Hematopoietic multipotent progenitor cell treated with erythropoietin and hydrocortisone succinate and interleukin-3 and kit ligand, for 17 days (in vitro differentiated cells): ENCODE measurements at places on chromosomes 3 and 15.

- no peak for DNase-seq
These were observed 202.1 kb downstream of the NLGN1 start for GRCh38 chr3:173599673-173600072.

DNA sequence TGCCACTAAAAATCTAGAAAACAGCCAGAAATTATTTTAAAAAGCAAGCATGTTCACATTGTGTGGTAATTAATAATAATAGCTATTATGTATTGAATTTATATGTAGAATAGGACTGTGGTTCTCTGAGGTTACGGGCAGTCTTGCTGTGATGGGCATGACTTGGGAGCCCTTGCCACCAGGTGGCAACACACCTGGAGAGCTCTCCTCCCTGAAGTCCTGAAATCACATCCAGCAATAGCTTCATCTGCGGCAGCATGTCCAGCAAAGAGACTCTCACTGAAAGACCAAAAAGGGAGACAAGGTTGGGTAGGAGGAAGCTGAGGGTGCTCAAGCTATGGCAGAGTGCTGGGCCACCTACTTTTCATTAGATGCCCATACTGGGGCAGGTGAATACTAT is 206.8 kb upstream of the IL12A start:
- DNase-seq, result no peak

GRCh38 chr15:42111924-42112323 is 17.6 kb upstream of the PLA2G4D start:
- DNase-seq, result no peak

GRCh38 chr3:179083977-179084376 is 12.4 kb upstream of the ZMAT3 start:
- DNase-seq, result no peak

DNA sequence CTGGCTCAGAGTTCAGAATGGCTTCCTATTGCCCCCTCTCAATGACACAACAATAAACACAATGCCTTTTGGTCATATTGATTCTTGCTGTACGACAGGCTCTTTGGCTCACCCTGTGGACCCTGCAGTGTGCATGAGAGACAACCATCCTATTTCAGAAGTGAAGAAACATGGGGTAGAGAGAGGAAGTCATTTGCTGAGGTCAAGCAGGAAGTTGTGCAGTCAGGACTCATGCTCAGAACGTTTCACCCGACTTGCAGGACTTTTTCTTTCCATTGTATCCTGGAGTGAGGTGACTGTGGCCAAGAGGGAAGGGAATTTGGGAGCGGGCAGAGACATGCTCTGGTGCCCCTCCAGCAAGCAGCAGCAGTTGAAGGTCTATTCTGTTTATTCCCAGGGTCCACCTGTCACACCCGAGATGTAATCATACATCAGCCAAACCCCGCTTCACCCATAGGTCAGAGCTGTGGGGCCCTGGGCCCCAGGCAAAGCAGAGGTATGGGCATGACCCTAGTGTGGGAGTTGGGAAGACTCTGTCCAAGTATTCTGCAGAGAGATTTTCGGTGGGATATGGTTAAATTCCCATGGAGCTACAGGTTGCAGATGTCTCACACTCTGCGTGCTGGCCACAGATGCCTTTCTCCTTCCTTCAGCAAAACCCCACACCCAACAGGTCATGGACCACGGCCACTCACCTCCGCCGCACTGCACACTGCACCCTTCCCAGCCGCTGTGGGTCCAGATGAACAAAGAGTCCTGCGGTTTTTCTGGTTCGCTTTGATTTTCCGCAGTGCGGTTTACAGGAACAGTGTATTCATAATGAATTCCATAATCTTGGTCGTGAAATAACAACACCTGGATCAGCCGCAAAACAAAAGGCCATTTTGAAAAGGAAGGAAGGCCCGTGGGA is 290.6 kb downstream of the ADAMTS17 start:
- no peak for DNase-seq

GRCh38 chr15:52217186-52217585 is 26.0 kb upstream of the GNB5 start:
- no peak for DNase-seq

- DNase-seq, result no peak
These were observed 10.5 kb upstream of the CRABP1 start for GRCh38 chr15:78329625-78330024.

DNA sequence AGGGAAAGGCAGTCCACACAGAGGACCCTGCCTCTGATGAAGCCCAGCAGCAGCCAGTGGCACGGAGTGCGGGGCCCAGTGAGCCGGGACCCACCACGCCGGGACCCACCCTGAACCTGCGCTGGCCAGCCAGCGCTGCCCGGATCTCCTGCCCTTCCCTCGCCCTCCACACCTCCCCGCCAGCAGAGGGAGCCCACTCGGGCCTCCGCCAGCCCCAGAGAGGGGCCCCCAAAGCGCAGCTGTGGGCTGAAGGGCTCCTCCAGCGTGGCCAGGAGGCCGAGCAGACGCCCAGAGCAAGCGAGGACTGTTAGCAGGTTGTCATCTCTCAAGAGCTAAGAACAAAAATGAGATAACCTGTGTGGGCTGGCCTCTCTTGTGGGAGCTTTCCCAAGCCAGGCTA is 81.3 kb upstream of the ATP10A start:
- DNase-seq, result no peak

- no peak for DNase-seq
These were observed 85.3 kb downstream of the MEIS2 start for GRCh38 chr15:37015035-37015434.

- DNase-seq, result no peak
These were observed 279.4 kb upstream of the TLE3 start for GRCh38 chr15:70376929-70377691.

- no peak for DNase-seq
These were observed 1.6 kb downstream of the CALML4 start for GRCh38 chr15:68203486-68203885.

DNA sequence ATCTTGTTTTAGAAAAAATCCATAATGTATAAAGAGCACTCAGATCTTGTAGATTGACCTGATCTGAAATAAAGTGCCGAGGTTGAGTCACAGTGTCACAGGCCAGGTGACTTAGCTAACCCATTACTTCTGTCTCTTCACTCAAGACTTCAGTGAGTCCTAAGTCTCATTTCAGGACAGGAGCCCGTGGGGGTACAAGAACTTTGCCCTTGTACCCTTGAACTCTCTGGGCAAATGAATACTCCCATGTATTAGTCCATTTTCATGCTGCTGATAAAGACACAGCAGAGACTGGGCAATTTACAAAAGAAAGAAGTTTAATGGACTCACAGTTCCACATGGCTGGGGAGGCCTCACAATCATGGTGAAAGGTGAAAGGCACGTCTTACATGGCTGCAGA is 160.2 kb downstream of the ZPLD1 start:
- no peak for DNase-seq

GRCh38 chr3:39105687-39106063 is 1.8 kb downstream of the GORASP1 start:
- no peak for DNase-seq

DNA sequence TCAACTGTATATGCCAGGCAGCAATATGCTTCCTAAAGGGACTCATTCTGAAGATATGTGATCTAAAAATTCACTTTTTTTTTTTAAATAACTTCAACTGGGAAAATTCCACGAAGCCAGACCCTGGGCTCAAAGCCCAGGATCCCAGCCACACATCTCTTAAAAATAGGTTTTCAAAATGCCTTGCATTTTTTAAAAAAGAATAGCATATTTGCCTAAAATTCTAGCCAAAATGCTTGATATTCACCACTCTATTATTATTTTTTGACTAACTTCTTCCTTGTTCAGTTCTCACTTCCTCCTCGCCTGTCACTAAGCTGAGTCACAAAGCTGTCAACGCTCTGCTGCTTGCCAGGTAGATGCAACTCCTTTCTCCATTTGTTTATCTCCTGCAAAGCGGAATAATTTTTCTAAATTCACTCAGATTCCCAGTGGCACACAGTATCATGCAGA is 28.0 kb upstream of the VGLL4 start:
- no peak for DNase-seq

DNA sequence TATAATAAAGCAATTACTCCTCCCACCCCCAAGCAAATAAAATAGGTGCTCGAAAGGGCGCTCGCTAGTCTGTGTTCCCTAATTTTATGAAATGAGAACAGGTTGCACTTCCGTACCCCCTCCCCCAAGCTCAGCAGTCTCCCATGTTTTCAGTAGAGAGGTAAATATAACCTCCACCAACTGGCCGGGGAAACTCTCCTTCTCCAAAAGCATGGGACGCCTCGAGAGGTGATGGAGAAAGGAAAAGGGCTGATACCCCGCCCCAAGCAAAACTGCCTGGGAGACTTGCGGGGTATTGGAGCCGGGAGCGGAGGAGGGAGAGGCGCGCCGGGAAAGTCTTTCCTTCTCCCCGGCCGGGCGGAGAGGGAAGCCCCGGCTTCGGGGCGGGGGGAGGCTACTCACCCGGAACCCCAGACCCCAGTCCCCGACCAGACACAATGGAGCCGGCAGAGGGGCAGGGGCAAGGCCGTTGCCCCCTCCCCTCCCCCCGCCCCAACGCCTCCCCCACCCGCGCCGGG is 605 bp downstream of the DCUN1D1 start:
- DNase-seq, result peak; percentile 70

DNA sequence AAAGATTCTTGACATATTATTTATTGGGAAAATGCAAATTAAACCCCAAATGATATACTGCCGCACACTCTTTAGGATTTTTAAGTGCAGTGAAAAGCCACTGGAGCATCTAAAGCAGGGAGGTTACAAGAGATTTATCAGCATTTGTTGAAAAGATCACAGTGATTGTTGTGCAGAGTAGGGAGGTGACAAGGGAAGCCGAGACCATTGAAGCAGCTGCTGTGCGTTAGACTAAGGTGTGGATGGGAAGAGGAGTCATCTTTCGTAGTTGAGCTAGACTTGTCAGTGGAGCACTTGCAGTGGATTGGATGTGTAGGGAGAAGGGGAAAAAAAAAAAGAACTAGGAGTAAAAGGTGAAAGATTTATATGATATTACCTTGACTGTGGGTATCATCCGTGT is 854.6 kb downstream of the NTRK3 start:
- DNase-seq, result no peak

GRCh38 chr3:162052636-162053035 is 556.0 kb downstream of the OTOL1 start:
- no peak for DNase-seq

GRCh38 chr3:48118322-48118721 is 69.9 kb downstream of the CDC25A start:
- no peak for DNase-seq
